ENCODE measurements at places on chromosomes 1 and 21.

DNA sequence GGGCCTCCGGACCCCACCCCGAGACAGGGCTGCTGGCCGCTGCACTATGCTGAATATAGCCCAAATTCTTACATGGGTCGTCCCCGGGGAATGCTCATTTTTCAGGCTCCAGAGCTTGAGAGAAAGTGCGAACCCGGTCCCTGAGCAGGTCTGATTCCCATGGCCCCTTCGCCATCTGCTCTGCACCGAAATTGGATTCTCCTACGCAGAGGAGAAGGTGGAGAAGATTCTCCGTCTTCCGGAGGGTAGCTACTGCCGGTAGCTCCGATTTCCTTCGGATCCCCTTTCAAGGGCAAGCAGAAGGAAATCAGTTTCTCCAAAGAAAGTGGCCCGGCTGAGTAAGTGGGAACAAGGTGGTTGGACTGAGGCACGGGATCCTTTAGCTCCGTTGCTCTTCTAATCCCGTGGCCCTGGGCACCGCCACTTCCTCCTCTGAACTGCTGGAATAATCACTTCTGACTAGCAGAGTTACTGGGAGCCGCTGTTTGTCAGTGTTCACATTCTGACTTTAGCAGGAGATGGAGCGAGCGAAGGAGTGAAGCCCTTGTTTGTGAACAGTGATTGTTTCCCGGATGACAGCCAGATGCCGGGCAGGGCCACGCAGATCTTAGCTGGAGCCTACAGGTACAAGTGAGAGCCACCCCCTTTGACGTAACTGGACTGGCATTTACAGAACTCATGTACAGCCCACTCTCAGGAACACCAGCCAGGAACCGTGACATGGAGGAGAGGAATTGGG lies 1.1 kb upstream of the ZNF496 start:
- peak; percentile 13 for DNase-seq

DNA sequence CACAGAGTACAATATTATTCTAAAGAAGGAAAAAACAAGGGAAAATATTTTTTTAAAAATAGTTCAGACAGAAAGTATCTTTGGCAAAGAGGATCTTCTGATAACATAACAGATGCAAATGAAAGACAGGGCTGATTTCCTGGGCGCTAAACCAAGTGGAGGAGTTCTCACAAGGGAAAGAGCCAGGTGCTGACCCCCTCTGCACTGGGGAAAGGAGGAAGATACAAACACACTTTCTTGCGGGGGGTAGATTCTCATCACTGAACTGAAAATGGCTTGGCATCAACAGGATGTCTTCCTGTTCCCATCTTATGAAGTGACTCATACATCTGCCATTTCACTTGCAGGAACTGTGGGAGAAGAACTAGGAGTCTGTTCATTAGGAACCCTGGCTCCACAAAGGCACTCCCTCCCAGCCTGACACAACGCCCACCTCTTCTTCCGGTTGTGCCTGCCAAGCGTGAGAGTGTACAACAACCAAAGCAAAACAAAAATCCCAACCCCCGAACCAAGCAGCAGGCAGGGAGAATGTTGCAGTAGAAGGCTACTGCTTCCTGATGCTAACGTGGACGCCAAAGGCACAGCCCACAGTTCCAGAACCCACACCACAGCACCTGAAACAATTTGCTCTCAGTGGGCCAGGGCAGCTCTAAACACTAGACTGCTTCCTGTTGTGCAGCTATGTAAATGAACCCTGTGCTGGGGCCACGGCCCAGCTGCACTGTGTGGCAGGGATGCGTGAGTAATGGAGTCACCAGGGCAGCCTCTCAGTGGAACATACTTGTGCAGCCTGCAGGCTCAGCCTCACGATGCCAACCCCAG lies 51.0 kb downstream of the GADD45A start:
- no peak for DNase-seq

GRCh38 chr1:114094363-114094634 lies 59.4 kb downstream of the SYT6 start:
- no peak for DNase-seq

DNA sequence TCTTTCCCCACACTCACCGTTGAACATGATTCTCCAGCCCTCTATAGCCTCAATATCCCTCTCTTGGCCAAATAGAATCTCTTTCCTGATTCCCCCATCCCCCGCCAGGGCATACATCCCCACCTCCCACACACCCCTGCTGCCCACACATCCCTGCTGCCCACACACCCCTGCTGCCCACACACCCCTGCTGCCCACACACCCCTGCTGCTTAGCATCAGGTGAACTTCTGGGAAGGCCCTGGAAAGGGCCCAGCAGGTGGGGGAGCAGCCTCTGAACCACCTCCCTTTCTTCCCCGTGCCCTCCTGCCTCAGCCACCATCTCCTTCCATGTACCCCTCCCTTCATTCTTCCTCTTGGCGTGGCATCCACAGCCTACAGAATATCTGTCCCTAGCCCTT lies 15.9 kb upstream of the IFNLR1 start:
- DNase-seq = no peak

DNA sequence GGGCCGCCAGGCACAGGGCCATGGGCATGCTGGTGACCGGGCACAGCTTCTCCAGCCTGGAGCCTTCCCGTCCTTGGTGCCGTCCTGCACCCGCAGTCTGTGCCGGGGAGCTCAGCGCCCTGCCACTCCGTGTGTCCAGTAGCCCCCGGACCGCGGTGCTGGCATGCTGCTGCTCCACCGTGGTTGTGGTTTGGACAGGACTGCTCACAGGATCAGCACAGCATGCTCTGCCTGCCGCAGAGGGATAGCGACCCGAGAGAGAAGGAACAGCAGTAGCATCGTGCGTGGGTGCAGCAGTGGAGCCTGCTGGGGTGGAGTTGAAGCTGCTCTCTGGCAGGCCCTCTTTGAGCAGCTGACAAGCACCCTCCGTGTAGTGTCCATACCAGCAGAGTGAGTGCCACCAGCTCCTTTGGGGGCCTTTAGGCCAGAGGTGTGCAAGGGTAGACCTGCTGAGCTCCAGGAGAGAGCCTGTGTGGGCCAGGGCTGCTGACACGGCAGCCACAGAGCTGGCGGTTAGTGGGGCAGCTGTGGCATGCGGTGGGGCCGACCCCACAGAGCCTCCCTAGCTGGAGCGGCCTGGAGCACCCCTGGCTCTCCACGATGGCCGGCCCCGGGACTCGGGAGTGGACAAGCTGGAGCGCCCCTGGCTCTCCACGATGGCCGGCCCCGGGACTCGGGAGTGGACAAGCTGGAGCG lies 6.4 kb upstream of the PCBP3 start:
- DNase-seq = no peak

DNA sequence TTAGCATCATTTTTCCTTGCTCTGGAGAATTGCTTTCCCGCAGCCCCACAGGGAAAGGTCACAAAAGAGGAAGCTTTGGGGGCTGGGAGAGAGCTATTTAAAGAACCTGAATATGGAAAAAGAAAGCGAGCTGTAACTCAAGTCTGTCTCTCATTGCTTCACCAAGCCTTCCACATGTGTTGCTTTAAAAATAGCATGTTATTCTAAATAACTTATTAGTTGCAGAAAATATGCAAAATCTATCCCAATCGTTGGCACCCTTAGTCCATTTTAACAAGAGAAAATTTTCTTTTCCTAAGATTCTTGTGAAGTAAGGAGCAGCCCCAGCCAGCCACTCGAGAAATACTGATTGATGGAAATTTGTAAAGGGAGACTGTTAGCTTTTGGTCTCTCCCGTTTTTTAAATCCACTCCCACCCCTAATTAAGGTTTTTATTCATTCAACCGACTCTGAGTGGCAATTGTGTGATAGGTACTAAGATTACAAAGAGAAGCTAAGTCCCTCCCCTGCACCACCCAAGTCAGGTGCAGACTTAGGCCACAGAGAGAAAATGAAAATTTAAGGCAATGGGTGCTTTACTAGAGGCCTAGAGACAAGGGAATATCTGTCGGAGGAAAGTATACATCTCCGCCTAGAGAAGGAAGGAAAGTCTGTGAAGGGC lies 802 bp downstream of the CYP4X1 start:
- DNase-seq = no peak

DNA sequence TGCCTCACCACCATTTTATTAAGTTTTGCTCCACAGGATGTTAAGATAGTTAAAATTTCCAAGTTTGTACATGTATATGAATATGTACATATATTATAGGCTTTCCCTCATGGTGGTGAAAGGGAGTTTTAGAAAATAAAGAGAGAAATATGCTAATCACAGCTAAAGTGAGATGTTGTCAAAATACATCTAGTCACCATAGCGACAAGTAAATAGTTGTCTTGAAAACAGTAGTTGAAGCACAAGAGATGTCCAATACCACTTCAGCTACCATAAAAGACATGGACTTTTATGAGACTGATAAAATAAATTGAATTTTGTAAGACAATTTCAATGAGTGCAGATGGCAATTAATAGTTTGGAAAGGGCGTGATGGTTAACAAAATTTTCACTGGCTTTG lies 1600.0 kb downstream of the BRINP3 start:
- peak; percentile 34 for DNase-seq

DNA sequence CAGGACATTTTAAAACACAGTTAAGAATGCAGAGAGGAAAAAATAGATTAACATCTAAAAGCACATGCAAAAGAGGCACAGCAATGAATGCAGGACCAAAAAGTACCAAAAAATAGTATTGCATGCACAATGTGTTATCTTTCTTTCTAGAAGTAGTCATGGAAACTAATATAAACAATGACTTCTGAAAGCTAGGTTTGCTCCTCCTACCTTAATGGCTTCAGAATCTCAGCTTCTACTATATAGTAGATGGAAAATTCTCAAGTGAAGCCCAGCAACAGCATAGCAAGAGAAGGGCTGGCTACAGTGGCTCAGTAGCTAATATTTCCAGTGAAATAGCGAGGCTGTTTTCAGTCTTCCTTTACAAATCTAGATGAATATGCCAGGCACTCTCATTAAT lies 125.1 kb downstream of the CRB1 start:
- no peak for DNase-seq

GRCh38 chr1:230105754-230106625 lies 39.0 kb downstream of the GALNT2 start:
- no peak for DNase-seq

GRCh38 chr1:55981010-55981650 lies 598.2 kb downstream of the PLPP3 start:
- no peak for DNase-seq

DNA sequence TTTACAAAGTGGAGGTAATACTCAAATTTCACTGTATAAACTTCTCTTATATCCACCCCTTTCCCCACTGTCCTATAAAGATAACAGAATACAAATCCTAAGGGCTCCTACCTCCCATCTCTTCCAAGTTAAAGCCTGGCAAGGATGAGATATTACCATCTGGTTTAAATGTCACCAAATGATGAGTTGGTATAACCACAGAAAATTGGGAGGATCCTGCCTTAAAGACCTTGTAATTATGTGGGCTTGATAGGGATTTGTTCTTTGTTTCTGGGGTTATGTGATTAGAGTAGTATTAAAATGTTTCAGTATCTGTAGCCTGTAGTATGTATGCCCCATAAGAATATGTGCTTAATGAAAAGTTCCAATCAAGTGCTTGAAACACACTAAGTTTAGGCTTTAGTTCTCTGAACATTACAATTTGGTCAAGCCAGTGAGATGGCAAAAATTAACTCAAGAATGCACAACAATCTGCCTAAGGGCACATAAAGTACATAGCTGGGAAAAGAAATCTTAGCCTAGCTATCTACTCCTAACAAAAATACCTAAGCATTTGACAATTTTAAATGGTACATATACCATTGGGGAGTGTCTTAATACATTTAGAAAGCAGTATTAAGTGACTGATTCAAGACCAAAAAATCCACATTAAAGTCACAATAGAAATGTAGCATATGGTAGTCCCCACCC lies 14.0 kb downstream of the KDM5B start:
- no peak for DNase-seq

- no peak for DNase-seq
Measured at GRCh38 chr1:85128316-85128715, 72.5 kb downstream of the SYDE2 start.

DNA sequence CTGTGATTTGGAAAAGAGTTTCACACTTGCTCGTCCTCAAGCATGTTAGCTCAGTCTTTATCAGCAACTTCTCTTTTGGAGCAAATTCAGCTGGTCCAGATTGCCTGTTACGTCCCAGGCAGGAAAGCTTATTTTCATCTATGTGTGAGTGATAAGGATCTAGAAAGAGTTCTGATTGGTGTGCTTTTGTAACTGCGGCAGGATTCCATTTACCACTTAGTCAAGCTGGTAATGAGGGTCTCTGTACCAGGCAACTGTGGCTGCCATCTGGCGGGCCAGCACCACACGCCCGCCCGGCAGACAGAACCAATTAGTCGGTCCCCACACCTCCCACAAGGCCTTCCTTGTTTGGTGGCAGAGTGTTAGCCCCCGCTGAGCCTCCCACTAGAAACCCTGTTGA lies 21.0 kb downstream of the C1orf87 start:
- DNase-seq = no peak

DNA sequence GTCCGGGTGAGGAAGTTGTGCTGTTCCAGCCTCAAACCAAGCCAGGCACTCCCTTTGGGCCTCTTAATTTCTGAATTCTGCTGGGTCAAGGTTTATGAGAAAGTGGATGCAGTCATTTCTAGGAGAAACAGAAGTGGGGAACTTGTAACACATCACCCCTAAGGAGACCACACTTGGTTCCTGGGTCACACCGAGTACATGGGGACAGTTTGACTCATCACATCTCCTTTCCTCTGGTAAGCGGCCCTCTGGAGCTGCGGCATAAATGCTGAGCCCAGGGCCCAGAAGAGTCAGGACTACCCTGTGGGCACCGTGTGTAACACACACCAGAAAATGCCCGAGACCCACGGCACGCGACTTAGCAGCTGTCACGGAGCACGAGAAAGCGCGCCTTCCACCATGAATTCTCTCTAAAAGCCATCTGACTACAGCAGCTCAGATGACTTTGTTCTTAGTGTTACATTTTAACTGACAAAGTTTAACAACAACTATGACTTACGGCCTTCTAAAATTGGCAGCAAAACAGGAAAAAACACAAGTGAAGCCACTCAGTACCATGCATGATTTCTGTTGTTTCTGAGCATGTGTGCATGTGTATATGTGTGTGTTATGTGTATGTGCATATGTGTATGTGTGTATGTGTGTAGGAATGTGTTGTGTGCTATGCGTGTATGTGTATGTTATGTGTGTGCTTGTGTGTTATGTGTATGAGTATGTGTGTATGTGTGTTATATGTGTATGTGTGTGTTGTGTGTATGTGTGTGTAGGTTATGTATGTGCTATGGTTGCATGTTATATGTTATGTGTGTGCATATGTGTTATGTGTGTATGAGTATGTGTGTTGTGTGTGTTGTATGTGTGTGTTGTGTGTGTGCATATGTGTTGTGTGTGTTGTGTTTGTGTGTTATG lies 50.8 kb downstream of the TOMM20 start:
- DNase-seq = no peak

DNA sequence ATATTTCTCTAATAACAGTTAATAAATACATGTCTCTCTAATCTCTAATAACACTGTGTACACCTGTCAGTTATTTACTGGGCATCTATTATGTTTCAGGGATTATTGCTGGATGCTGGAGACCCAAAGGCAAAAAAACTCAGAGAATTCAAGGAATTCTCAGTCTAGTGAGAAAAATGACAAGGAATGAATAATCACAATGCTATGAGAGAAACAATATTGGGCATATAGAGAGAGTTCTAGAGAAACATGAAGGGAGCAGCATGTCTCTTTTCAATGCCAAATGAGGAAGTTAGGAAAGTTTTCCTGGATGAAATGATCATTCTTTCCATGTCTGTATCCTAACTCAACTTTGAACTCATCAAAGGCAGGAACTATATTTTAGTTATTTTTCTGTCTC lies 82.8 kb downstream of the TNFSF18 start:
- no peak for DNase-seq

GRCh38 chr21:15763359-15763758 lies 33.6 kb downstream of the USP25 start:
- DNase-seq = no peak

GRCh38 chr1:205709059-205709398 lies 28.7 kb upstream of the SLC45A3 start:
- no peak for DNase-seq

Measured in HAP-1 (cell line).